ENCODE measurements at places on chromosomes 12 and 14.

GRCh38 chr12:101566318-101566717 lies 28.5 kb upstream of the MYBPC1 start:
- peak; percentile 97 for DNase-seq

- peak; percentile 26 for DNase-seq
These were observed 5.0 kb downstream of the FANCM start for GRCh38 chr14:45140661-45141187.

- peak; percentile 18 for DNase-seq
These were observed 26.4 kb downstream of the HCFC2 start for GRCh38 chr12:104090685-104091084.

DNA sequence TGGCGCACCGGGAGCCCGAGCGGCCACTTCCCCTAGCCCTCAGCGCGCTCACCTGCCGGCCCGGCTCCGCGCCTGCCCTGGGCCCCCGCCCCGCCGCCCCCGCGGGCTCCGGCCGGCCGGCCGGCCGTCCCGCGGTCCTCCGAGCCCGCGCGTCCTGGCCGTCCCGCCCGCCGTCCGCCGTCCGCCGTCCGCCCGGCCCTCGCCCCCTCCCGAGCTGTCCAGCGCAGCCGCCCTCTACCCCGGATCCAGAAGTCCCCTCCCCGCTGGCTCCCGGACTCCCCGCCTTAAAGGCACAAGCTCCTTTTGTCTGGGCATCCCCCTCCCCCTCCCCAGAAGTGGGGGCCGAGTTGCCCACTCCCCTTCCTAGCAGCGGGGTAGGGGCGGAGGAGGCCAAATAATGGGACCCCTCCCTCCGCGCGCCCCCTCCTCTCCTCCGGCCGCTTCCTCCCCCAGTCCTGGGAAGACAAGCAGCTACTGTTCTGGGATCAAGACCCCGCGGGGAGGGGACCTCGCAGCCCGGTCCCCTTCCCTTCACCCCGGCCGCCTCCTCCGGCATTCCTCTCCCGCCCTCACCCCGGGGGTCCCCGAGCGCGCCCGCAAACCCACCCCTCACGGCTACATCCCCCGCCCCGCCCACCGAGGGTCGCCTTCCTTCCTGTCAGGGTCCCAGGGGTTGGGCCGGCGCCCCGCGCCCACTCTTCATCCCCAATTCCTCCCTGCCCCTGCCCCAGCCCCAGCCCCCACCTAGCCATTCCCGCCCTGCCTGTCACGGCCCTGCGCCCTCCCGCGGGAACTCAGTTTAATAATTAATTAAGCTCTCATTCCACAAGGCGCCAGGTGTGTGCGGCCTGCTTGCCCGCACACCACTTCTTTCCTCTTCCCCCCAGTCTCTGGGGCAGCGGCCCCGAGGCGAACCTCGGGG lies at the start of gene ADCY6:
Gene ADCY6 (minus strand): TSS at position 236 of the 922 bp plus-strand sequence. CDS start 5,655 bp downstream, outside the sequence.
- peak; percentile 86 for DNase-seq

DNA sequence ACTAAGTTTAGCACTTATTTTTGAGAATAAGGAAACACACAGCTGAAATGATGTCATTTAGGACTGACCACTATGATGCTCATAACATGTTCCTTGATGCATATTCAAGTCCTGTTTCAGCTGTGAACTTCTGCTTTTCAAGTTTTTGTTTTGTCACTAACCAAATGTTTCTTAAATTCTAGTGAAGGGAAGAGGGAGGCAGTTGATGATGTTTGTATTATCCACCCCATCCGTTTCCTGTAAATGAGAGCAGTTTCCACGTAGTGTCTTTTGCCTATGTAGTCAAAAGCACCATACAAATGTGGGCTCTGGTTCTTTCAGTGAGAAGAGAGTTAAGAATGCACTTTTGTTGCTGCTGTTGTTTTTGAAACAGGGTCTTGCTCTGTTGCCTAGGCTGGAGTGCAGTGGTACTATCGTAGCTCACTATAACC lies 491.8 kb downstream of the PCNX1 start:
- DNase-seq: no peak

DNA sequence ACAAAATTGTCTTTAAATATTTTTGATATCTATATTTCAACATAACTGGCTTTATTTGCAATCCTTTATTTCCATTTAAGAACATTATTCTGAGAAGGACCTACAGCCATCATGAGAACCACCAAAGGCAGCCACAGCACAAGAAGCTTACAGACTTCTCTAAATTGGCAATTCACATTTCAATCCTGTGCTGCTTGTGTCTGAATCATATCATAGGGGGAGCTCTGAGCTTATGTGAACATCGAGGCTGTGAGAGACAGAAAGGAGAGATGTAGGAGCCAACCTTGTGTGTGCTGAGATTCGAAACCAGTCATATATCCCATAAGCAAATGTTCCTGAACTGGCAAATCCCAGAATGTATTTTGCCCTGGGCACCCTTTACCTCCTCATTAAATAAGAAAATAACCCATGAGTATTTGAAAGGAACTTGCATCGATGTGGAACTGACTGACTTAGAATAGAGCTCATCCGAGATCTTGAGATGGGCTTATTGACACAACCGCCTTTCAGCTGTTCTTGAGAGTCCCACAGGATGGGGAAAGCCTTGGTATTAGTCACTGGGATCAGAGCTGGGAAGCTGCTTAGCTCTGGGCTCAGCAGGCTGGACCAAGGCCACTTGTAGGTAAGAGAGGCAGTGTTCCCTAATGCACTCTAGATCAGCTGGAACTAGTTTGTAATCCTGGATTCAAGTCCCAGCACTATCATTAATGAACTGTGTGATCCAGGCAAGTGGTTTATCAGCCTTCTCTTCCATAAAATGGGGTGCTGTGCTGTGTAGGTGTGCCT lies 329.8 kb downstream of the CACNA1C start:
- no peak for DNase-seq

DNA sequence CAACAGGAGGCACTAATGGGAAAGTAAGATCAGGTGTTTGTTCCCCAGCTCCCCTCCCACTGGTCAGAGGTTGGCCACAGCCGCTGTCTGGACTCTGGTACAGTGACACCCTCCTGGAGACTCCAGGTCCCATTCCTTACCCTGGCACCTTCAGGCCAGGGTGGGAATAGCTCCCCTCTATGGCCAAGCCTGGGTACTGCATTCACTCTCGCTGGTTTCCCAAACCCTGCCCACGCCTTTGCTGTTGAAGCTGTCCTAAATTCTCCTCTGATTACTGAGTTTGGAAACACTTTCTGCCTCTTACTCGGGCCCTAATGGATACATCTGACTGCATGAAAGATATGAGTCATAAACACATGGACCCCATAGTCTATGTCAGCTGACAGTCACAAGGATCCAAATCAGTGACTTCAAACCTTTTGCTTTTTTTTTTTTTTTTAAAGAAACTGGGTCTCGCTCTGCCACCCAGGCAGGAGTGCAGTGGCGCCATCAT lies 17.9 kb downstream of the HRK start:
- DNase-seq: peak; percentile 79

GRCh38 chr14:75514673-75515628 lies 7.3 kb upstream of the BATF start:
- peak; percentile 43 for DNase-seq

DNA sequence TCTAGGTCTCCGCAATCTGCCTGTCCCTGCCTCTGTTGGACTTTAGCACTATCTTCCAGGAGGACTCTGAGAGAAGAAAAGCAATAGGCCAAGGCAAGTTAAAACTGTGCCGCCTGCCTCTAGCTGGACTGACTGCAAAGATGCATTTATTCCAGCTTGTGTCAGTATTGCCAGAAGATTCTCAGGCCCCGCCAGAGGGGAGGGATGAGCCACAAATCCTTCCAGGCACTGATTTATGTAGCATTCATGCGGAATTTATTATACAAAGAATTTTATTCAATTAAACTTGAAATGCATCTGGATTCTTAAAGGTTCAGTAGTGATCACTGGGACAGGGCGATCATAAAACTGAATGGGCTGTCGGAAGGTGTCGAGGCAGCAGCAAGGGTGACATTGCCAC lies 19.8 kb downstream of the MMAB start:
- no peak for DNase-seq

- no peak for DNase-seq
These were observed 58.7 kb upstream of the NCOR2 start for GRCh38 chr12:124625867-124626675.

DNA sequence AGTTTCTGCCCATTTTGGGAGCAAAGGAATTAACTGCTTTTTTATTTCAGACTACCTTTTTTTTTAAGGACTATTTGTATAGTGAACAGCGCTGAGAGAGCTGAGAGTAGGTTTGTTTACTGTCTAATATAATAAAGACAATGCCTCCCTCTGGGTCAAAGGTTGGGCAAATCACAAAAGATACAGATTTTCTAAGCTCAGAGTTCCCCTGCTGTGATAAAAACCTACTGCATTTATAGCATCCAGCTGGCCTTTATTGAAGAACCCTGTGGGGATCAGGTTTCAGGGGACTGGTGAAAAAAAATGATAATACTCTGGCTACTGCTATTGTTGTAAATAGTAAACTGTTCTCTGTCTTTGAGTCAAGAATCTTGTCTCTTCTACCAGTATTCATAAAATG lies 28.7 kb downstream of the CCDC59 start:
- no peak for DNase-seq

- peak; percentile 30 for DNase-seq
These were observed 82.2 kb downstream of the PPP2R5C start for GRCh38 chr14:101843665-101844064.

DNA sequence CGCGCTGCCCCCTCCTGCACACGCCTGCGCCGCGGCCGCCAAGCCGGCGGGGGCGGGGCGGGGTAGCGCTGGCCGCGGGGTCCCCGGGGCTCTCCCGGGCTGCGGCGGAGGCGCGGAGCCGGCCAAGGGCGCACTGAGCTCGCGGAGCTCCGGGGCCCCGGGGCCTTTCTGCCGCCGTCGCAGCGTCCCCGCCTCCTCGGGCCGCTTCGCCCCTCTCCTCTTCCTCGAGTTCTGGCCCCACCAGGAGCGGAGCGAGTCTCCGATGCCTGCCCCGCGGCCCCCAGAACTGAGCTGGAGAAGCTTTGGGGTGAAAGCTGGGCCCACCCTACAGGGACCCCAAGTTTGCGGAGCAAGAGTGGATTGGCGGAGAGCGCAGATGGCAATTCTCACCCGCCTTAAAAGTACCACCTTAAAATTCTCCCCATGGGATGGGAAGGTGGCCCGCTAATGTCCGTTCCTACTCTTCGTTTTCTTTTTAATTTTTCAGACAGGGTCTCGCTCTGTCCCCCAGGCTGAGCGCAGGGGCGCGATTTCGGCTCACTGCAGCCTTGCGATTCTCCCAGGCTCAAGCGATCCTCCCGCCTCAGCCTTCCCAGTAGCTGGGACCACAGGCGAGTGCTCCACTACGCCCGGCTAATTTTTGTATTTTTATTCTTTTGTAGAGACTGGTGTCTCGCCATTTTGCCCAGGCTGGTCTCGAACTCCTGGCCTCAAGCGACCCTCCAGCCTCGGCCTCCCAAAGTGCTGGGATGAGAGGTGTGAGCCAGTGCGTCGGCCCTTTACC lies 129.6 kb downstream of the NDUFA12 start:
- no peak for DNase-seq

DNA sequence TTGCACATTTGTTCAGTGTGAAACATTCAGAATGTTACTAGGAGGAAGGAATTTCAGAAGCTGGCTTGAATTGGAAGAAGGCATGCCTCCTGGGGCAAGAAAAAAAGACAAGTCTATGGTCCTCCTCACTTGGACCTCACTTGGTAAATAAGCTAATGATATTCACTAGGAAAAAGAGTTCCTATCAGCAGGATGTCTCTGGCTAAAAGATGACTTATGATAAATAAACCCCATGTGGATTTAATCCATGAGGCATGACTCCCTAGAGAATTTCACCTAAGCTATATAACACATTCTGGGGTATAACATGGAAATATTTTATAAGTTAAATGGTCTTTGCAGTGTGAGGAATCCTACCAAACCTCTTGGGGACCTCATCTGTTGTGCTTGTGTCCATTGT lies 199.9 kb downstream of the LRIG3 start:
- no peak for DNase-seq

DNA sequence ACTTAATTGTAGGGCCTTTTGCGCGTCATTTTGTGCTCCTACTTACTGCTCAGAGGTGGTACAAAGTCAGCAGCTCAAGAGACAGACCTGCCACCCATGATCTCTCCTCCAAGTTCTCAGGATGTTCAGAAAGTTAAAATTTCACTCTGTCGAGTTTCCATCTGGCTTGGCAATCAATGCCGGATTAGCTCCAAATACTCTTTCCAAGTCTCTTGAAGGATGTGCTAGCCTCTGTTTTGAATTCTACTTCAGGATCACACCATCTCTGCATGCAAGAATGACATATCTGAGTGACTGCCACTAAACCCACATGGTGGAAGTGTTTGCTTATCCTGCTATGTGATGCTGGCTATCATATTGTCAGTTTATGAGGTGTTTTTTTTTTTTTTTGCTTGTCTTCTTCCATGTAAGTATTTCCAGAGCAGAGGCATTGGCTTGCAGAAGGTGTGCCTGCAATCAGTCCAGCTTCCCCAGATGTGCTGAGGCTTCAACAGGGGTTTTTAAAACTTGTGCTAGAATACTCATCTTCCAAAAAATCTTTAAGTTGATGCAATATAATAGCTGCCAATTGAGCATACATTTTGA lies 125.6 kb downstream of the RGS6 start:
- no peak for DNase-seq

DNA sequence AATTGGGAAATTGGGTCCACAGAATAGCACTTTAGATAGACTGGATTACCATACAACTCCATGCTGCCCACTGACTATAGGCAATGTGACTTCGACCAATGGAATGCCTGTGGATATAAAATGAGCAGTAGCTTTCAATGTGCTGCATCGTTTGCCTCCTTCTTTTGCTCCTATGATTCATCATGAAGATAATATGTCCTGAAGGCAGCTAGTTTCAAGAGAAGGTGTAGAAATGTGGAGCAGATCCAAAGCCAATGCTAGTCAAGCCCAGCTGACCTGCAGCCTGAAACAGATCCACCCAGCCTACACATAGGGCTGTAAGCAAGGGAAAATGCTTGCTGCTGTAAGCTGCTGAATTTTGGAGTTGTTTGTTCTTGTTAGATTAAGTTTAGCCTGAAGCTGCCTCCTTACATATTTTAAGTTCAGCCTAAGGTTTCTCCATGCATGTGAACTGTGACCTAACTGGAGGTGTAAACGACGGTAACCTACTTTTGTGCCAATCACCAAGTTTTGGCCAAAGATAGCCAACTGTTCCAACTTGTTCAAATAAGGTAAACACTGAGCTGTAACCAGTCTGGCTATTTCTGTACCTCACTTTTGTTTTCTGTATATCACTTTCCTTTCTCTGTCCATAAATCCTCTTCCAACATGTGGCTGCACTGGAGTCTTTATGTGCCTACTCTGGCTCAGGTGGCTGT lies 169.1 kb upstream of the AVPR1A start:
- DNase-seq: no peak

GRCh38 chr12:51726931-51727330 lies 121.6 kb downstream of the FIGNL2 start:
- no peak for DNase-seq

Measured in mesendoderm (in vitro differentiated cells).